ENCODE measurements at places on chromosomes 5 and 9.

GRCh38 chr9:117134826-117135500 is 279.9 kb downstream of the ASTN2 start:
- DNase-seq, result no peak

DNA sequence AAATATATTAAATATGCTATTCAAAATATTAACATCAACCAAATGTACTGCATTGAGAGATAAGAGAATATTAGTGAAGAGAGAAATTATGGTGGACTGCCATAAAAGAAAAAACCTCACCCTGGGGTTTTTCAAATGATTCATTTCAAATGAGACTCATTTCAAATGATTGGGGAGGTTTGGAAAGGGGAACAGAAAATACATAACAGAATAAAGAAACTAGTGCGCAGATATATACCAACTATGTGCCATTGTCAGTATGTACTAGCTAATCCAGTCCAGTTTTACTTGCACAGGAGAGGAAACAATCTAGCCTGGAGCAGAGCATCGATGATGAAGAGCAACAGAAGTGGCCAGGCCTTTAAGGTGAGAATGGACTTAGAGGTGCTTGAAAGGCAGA is 651.6 kb upstream of the RORB start:
- DNase-seq, result peak; percentile 2

DNA sequence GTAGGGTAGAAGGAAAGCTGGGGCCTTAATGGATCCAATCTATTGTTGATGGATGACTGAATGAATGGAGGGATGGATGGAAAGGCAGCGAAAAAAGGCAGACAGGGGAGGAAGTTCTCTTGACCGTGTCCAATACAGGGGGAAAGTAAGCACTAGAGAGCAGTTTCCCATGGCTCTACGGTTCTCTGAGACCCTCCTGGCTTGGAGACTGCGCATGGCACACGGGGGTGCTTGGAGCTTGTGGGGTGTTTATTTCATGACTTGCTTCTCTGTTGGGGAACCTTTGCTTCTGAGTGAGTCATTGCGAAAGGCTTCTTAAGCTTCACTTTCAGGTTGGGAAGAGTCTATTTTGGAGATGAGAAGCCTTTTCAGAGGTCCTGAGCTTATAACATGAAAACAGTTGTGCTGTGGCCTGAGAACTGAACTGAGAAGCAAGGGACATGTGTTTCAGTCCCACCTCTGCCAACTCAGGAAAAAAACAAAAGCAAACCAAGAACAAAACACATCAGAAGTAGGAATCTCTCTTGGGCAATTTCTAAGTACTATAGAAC is 12.8 kb upstream of the TEX48 start:
- peak; percentile 91 for DNase-seq

- DNase-seq, result no peak
Measured at GRCh38 chr5:93576994-93577853, 3.8 kb downstream of the NR2F1-AS1 start.

DNA sequence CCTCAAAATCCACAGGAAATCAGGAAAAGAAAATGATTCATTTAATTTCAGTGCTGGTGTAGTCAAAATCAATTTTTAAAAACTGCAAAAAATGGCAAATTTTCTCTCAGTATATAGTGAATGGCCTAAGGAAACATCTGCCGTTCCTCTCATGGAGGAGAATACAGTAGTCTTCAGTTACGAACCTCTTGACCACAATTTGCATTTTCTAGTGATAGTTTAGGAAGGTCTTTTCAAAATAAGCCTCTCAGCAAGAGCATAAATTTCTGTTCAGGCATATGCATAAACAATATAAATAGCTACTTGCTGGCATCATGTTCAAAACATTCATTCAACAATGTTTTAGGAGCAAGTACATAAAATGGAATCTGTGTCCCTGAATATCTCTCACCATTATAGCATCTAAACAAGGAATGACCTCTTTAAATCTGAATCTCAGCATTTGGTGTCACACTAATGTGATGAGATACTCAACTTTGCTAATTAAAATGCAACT is 33.5 kb downstream of the HAPLN1 start:
- no peak for DNase-seq

DNA sequence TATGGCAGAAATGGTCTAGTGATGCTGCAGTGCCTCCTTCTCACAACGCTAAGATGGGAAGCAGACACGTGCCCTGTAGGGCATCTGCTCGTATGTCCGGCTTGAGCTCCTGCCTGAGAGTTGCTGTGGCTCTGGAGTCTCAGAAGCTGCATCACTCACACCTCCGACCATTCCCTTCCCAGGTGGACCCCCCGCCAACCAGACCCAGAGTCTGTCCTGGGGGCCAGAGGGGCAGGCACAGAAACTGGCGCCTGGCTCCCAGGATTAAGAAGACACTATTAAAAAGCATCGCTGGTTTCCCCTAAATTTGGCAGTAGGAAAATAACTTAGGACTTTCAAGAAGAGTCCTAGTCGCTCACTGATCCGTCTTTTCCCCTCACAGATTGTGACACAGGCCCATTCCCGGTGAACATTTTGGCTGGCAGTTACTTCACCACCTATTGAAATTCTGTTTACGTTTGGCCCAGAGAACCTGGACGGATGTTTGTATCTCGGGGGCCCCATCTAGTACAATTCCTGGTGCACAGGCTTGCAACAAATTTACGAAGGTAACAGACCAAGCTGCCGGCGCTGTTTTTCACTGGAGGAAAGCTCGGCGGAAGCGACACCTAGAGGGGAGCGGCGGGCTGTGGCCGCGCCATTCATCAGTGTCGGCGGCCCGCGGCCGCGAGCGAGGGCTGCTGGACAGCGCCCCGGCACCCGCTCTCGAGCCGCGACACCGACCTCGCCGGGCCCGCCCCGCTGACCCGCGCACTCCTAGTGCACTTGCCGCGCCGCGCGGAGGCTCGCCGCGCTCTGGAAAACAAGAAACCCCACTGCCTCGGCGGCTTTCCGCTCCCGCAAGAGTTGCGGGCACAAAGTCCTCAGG is 1.6 kb downstream of the FSTL4 start:
- peak; percentile 36 for DNase-seq

GRCh38 chr5:123582550-123583285 is 70.7 kb downstream of the CSNK1G3 start:
- no peak for DNase-seq

- DNase-seq, result peak; percentile 1
Measured at GRCh38 chr9:99573886-99574285, 247.8 kb upstream of the NR4A3 start.

DNA sequence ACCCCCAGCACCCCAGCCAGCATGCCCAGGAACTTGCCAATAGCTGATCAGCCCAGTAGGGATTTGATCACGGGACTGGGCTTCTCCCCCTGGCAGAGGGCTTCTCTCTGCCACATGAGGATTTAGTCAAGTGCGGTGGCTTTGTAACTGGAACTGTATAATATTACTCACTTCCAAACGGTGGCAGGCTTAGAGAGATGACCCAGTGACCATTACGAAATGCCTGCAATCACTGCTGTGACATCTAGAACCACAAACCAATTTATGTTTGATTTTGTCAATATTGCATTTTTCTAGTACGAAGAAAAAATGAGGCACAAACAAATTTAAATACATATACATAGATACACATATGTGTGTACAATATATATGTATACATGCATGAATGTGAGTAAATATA is 192.1 kb downstream of the ERCC6L2 start:
- no peak for DNase-seq

GRCh38 chr5:179769271-179769670 is 24.5 kb upstream of the LTC4S start:
- DNase-seq, result no peak

DNA sequence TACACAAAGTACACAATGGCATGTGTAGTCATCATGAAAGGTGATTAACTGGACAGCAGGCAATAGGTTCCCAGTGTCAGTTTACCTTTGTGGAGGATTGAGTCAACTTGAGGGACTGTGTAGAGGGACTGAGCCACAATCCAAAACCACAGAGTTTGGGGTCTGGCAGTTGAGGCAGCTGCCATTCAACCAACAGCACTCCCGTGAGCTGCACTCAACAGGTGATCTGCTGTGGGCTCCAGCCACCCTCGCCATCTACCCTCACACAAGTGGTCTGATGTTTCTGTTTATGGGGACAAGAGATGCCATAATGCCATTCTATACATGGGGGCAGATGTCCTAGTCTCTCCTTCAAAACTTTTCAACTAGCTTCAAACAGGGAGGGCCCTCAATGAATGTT is 2.9 kb upstream of the DELE1 start:
- DNase-seq, result no peak

GRCh38 chr5:71880536-71880935 is 161.5 kb downstream of the CARTPT start:
- no peak for DNase-seq

- no peak for DNase-seq
Measured at GRCh38 chr5:7391814-7392692, 3.9 kb upstream of the ADCY2 start.

GRCh38 chr5:169721771-169722170 is 84.7 kb downstream of the DOCK2 start:
- DNase-seq, result no peak

- no peak for DNase-seq
Measured at GRCh38 chr9:96425500-96426169, 7.5 kb upstream of the ZNF367 start.

GRCh38 chr9:6634444-6634843 is 11.1 kb downstream of the GLDC start:
- DNase-seq, result no peak

DNA sequence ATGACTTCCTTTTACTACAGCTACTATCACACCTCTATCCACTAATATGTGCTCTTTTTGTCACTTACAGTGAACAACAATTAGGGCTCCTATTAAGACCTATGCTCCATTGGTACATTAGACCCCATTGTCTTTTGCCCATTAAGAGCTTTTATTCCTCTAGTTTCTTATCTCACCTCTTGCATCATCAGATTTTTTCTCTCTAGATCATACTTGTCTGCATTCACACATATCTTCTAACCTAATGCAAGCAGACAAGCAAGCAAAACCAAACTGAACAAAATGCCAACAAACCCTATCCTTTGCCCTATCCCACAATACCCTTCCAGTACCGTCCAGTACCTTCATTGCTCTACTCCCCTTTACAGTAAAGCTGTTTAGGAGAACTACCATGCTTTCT is 10.1 kb upstream of the RBM27 start:
- no peak for DNase-seq

GRCh38 chr5:96905864-96906263 is 29.6 kb downstream of the ERAP2 start:
- DNase-seq, result no peak

GRCh38 chr9:27353166-27353473 is 56.2 kb upstream of the EQTN start:
- no peak for DNase-seq

DNA sequence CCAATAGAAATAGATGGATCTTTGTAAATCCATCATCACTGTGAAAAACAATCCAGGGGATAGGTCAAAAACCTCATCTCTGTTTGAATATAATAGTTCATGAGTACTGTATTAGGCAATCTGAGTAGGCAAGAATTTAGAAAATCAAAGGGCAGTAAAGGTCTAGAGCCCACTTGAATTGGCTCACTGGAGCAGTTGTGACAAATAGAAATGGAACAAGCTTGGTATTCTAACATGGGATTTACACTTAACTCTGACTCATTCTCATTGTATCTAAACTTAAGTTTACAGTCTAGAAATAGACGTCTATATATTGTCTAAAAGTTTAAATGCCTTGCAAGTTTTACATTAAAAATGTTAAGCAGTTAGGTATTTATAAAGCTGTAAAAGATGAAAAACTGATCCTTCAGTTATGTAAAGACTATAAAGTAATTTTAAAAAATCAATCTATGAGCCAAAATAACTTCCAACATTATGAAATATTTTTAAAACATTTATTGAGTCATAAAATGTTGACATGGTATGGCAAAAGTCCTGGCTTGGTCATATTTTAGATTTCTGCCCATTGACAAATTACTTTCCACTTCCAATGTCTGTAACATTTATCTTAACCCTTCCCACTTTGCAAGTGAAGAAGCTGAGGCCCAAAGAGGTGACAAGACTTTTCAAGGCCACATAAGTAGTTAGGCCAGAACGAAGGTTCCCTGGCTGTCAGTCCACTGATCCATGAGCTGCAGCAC is 203.7 kb upstream of the NREP start:
- no peak for DNase-seq

DNA sequence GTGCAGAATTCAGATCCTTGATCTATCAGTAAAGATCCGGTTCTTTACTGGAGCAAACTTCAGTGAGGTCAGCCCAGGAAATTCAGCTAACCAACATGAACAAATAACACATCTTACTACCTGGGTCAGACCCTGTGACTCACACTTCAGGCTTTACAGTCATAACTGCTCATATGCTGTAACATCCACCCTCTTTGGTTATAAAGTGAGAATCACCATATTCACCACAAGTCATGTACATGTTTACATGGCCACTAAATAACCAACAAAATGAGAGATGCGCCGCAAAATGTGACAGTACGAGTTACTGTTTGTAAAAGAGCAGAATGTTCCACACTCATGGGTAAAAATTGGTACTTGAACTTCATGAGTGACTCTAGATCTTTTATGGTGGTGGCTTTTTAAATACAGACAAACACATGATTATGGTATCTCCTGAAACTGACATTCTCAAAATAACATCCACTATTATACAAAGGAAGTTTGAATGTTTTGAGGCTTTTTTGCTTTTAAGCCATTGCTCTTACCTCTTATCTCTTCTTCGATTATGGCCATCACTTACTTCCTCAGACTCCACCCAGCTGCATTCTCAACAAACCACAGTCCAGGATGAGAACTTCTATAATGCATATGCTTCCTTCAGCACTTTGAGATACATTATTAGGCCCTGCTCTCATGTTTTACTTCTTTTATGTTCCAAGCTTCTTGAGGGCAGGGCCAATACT is 516.6 kb downstream of the RAB3C start:
- peak; percentile 49 for DNase-seq

- DNase-seq, result no peak
Measured at GRCh38 chr9:101029315-101030085, 973 bp downstream of the PLPPR1 start.

DNA sequence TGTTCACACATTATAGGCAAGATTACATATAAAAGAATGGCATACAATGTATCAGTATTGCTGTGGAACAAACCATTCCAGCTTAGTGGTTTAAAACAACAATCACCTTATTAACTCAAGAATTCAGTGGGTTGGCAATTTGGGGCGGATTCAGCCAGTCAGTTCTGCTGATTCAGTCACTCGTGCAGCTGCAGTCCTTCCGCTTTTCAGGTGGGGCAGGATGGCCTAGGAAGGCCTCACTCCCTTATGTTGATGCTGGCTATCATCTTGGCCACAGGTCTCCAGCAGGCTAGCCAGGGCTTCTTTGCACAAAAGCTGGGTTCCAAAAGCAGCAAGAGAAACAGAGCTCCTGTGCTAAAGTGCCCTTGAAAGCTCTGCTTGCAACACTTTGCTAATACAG is 150.6 kb downstream of the MCTP1 start:
- DNase-seq, result no peak

- no peak for DNase-seq
Measured at GRCh38 chr9:94746541-94747370, 20.3 kb downstream of the AOPEP start.

- no peak for DNase-seq
Measured at GRCh38 chr5:15983392-15983791, 196.2 kb downstream of the MARCHF11 start.

DNA sequence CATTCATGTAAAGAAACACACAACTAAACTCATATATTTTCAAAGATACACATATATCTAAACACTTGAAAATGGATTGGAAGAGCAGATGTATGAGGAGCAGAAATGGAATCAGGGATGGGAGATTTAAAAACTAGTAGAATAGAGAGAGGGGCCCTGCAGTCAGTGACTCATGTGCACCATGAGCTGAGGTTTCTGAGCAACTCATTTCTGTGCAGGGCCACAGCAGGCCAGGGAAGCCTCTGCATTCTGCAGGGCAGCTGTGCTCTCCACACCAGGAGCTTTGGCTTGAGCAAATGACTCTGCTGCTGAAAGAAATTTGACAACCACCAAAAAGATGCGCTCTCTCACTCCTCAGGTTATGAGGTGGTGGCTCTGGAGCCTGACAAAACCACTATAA is 27.1 kb downstream of the LHX6 start:
- DNase-seq, result no peak
